ENCODE measurements at places on chromosomes 12 and 14.

DNA sequence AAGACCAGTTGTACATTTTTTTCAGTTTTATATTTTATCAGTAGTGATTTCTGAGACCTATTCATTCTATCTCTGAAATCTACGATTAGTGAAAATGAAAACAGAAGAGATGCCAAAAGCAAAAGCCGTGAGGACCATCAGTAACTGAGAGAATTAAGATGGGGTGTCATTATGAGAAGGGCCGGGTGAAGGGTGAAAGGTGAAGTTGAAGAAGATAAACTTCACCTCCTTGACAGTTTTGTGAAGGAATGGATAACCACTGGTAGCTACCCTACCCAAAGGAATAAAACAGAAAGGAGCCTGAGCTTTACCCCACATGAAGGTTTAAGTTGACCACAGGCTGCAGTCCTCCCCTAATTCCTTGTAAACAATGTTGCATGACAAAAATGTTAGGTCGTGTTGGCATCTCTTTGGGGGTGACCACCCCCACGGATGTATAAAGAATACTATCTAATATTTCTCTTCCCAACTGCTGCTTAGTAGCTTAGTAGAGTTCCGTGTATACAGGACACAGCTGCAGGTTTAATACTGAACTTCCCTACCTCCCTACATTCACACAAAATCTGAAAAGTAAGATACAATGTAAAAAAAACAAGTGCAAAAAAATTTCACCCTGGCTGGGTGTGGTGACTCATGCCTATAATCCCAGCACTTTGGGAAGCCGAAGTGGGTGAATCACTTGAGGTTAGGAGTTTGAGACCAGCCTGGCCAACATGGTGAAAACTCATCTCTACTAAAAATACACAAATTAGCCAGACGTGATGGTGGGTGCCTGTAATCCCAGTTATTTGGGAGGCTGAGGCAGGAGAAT lies 23.9 kb downstream of the GPR19 start:
- DNase-seq = no peak

DNA sequence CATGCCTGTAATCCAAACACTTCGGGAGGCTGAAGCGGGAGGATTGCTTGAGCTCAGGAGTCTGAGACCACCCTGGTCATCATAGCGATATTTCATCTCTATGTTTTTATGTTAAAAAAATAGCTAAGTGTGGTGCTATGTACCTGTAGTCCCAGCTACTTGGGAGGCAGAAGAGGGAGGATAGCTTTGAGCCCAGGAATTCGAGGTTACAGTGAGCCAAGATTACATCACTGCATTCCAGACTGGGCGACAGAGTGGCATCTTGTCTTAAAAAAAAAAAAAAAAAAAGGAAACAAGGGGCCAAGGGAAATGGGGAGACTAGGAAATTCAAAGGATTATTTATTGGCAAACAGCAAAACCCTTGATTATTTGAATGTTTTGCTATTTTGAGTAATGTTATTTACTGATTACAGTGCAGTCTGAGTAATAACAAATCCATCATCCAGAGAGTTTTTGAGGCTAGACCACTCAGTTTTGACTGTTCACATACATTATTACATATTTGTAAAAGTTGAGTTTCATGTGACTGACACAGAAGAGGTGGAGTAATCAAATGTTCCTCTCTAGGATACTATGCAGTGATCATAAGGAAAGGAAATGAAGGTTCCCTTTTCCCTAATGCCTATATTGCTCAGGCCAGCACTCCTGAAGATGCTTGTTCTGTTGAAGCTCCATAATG lies 40.8 kb downstream of the PRKCH start:
- no peak for DNase-seq

- DNase-seq = peak; percentile 75
These were observed 9.4 kb upstream of the KRT74 start for GRCh38 chr12:52582971-52583456.

GRCh38 chr14:99589651-99590530 lies 14.1 kb downstream of the CCDC85C start:
- DNase-seq = no peak

DNA sequence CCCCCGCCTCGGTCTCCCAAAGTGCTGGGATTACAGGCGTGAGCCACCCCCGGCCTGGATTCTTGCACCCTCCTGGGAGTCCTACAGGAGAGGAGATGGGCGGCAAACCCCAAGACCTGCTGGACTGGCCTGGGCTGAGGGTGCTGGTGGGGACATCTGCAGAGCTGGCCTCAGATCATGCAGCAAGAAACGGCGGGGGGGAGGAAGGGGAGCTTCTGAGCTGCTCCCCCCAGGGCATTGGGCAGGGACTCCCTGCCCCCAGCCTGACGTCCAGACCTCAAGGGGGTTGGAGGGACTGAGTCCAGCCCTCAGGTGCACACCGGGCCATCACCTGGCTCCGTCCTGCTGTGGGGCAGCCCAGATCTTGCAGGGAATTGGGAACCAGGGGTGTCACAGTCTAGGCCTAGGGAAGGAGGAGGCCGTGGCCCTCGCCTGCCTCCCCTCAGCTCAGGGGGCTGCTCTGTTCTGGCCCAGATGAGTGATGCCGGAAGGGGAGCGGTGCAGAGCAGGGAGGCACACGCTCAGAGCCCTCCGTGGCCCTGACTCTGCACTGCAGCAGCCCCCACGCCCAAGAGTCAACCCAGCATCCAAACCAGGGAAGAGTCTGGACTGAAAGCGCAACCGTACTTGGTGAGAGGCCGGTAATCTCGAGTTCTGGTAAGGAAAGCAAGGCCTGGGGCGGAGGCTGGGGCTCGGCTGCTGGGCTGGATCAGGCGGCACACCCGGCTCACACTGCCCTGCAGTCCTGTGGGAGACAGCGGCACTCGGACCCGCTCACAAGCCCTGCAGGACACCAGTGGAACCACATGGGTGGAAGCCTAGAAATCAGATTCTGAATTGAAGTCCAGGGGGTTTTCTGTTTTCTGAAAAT lies 8.9 kb upstream of the AMN start:
- DNase-seq = no peak
